Activated CD4-positive, alpha-beta memory T cell treated with anti-CD3 and anti-CD28 coated beads for 36 hours (primary cell): ENCODE measurements at places on chromosomes 11 and 22.
A peak's percentile ranks its signal among the peaks of the same experiment; 100 is the strongest.

DNA sequence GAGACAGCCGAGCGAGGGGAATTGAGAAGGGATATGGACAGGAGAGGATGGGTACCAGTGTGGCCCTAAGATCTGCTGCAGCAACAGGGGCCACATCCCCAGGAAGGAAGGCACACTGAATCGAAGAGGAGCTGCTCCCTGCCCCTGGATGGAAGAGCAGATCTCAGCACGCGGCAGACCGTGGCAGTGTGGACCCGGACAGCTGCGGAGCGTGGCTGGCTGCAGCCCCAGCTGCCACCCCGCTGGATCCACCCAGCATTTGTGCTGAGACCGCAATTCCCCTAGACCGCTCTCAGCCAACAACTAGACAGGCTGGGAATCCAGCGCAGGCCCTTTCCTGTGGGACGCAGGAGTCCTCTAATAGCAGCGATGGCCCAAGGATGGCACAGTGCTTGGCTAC lies 94.7 kb downstream of the NECTIN1 start:
- DNase-seq, result no peak

DNA sequence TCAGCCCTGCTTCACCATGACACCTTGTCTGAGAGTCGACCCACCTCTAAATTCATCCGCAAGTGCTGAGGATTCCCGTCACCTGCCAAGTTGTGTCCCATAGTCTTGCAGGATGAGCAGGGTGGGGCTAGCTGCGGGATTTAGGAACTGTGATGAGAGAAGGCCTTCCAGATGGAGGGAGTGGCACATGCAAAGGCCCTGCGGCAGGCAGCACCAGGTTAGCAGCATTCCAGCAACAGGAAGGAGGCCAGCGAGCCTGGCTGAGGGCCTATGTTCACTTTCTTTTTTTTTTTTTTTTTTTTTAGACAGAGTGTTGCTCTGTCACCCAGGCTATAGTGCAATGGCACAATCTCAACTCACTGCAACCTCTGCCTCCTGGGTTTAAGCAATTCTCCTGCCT lies 31.8 kb downstream of the ANO1 start:
- no peak for DNase-seq

DNA sequence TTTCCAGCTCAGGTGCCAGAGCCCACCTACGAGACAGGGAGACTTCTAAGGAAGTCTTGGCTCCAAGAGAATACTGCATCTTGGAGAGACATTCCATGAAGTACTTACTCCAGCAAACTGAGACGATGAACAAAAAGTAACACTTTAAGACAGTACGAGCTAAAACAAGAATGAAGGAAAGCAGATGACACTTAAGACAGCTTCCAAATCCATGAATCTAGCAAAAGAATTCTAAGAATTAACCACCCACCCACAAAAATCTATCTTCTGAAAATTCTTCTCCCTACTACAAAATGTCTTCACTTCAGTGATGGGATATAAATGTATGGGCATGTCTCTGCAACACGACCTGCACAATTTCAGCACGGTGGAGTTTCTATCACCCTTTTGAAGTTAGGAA lies 132.9 kb downstream of the C11orf58 start:
- no peak for DNase-seq

GRCh38 chr11:86408845-86409244 lies 34.2 kb downstream of the CCDC81 start:
- DNase-seq, result no peak

DNA sequence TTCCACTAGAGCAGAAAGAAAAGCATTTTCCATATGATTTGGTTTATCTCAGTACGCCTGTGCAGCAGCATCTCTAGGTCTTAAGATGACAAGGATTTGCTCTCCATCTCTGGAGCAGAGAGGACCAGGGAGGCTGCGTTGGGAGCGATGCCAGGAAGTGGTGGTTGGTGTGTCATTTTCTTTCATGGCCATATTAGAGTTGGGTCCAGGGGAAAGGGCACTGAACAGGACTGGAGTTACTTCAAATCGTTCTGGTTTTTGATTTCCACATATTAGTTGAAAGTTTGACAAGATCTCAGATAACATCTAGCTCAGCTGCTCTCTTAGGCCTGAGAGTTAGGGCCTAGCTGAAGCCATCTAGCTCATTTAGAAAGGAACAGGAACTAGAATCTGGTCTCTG lies 157.7 kb downstream of the ADAMTS15 start:
- no peak for DNase-seq

- no peak for DNase-seq
These were observed 24.2 kb downstream of the ALX4 start for GRCh38 chr11:44285756-44286155.

DNA sequence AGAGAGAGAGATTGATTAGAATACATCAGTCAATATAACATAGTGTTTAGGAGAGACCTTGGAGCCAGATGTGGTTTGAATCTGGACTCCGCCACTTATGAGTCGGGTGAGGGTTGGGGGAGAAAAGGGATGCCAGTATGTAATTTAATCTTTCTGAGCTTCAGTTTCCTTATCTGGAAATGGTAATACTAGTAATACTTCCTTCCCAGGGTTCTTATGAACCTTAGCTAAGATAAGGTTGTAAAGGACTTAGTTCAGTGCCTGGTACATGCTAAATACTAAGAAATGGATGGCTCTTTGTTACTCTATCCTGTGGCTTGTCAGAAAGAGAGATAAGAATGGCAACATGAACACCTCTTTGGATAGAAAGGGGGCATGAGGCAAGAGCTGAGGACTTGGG lies 226.1 kb upstream of the NARS2 start:
- no peak for DNase-seq

GRCh38 chr11:59918480-59918879 lies 19.8 kb upstream of the OOSP1 start:
- no peak for DNase-seq

DNA sequence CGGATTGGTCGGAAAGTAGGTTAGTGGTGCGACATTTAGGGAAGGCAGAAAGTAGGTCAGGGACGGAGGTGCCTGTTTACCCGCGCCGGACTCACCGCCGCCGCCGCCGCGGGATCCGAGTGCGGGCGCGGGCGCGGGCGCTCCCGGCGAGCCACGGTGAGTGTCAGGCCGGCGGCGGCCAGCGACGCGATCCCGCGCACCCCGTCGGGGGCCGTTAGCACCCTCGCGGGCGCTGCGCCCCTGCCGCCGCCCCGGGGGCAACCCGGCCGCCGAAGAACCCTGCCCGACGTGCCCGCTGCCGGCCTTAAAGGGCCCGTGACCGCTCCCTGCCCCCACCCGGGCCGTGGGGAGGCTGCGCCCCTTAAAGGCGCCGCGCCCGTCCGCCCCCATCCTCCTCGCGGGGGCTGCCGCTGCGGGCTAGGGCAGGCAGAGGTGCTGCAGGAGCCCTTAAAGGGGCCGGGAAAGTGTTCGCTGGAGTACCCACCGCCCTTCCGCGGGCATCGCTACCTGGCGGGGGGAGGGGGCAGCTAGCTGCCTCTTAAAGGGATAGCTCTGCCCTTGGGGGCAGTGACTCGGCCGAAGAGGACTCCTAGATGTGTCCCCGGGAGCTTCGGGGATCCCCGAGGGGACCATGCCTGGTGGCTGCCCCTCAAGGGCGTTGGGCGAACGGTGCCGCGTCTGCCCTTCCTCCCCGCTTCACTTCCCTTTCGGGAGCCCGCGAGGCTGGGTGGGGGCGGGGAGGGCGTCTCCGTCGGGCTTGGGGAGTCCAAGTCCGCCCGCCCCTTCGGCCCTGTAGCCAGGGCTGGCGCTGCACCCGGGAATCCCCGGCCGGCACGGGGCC lies at the start of gene BMAL1:
Gene BMAL1, plus strand, starts transcription at position 23 of the 841 bp plus-strand sequence. CDS start 76,519 bp downstream, outside the sequence.
- peak; percentile 69 for DNase-seq

- DNase-seq, result peak; percentile 1
These were observed 24.3 kb downstream of the KCNQ1OT1 start for GRCh38 chr11:2675540-2675939.

DNA sequence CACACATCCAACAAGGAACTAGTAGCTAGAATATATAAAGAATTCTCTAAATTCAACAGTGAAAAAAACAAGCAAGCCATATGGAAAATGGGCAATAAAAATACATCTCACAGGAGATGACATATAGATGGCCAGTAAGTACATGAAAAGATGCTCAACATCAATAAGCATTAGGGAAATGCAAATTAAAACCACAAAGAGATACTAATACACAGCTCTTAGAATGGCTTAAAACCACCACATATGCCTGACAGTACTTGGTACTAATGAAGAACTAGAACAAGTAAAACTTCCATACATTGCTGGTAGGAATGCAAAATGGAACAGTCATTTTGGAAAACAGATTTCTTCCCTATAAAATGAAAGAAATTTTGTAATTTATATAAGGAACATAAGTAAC lies 71.6 kb upstream of the GAB2 start:
- DNase-seq, result no peak

DNA sequence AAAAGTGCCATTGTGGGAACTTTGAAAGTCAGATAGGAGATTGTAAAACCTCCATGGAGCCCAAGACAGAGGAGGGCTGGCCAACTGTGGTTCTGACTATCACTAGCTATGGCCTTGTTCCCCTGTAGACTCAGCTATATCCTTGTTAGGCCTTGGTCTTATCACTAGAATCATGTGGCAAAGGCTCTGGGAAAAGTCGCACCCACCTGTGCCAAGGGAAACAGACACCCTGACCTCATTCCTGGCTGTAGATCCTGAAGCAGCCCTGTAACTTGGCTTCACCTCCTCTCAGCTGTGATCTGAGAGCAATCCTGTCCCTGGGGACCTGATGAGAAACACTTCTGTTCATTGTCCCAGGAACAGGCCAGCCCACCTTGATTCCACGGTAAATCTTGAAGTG lies 566.2 kb downstream of the TMEM135 start:
- DNase-seq, result no peak

DNA sequence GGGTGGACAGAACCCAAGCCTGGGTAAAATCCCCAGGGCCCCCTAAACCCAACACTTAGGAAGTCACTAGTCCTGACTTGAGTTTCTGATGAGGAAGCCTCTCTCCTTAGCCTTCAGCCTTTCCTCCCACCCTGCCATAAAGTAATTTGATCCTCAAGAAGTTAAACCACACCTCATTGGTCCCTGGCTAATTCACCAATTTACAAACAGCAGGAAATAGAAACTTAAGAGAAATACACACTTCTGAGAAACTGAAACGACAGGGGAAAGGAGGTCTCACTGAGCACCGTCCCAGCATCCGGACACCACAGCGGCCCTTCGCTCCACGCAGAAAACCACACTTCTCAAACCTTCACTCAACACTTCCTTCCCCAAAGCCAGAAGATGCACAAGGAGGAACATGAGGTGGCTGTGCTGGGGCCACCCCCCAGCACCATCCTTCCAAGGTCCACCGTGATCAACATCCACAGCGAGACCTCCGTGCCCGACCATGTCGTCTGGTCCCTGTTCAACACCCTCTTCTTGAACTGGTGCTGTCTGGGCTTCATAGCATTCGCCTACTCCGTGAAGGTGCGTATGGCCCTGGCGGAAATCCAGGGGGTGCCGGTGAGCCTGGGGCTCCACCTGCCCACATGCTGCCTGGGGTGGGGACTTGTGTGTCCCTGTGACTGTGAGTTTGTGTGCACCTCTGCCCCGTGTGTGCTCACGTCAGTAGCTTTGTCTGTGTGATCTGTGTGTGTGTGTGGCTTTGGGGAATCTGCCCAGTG lies at the start of gene IFITM1:
Gene IFITM1, plus strand, starts transcription at position 254 of the 767 bp plus-strand sequence. Its CDS starts 131 bp downstream, at position 385.
- peak; percentile 80 for DNase-seq

- DNase-seq, result peak; percentile 86
These were observed 3.5 kb downstream of the OSM start for GRCh38 chr22:30262917-30263741.

DNA sequence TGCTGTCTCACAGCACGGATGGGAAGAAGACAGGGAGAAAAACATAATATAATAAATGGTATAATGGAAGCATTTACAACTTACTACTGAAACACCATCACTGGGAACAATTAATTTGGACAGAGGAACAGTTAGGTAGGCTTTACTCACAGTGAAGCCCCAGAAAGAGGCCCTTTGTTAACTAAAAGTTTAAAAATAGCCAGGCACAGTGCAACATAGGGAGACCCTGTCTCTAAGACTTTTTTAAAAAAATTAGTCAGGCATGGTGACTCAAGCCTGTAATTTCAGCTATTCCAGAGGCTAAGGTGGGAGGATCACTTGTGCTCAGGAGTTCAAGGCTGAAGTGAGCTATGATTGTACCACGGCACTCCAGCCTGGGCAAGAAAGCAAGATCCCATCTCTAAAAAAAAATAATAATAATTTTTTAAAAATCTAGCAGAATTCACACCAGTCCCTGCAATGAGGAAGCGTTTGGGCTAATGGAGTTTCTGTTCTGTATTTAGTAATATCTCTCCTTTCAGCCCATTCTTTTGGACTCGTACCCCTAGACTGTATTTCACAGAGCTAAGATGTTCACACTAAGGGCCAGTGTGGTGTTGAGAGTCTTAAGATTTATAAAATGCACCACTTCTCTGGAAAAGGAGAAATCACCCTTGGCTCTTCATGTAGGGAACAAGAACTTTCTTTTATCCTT lies 275.5 kb downstream of the SOX6 start:
- no peak for DNase-seq

DNA sequence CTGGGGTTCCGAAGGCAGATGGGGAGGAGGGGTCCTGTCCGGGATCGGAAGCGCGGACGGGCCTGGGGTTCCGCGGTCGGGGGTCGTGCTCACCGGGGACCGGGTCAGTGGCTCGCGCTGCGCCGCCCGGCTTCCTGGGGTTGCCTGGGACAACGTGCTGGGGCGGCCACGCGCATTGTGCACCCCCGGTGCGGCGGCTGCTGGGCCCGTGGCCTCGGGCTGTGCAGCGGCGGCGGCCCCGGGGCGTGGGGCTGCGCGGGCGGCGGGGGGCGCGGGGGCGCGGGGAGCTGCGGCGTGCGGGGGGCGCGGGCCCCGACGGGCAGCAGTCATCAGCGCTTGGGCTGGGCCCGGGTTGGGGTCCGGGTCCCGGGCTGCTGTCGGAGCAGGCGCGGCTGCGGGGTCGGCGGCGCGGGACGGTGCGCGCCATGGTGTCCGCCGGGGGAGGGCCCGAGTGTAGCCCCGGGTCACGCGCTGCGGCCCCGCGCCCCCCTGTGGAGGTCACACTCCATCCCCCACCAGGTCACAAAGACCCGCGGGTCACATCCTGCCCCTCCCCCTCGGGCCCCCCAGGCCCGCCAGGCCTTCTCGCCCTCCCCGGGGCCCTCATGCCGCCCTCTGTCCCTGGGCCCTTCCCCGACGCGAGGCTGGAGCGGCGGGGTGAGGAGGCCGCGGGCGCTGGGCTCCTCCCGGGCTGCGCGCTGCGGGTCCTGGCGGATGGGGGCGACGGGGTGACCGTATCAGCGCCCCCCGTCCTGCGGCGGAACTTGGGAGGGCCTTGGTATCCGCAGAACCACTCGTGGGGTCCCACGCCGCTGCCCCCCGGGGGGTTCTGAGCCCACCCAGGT lies at the start of gene TTLL8:
Gene TTLL8, minus strand, starts transcription at position 238 of the 845 bp plus-strand sequence.
- no peak for DNase-seq
